Stimulated activated CD4-positive, alpha-beta T cell treated with anti-CD3 and anti-CD28 coated beads, Interleukin-15, amount 100 ng/mL, for 24 hours (primary cell): ENCODE measurements at places on chromosomes 11 and 22.

GRCh38 chr22:36422287-36423014 is 34.7 kb upstream of the MYH9 start:
- no peak for DNase-seq

DNA sequence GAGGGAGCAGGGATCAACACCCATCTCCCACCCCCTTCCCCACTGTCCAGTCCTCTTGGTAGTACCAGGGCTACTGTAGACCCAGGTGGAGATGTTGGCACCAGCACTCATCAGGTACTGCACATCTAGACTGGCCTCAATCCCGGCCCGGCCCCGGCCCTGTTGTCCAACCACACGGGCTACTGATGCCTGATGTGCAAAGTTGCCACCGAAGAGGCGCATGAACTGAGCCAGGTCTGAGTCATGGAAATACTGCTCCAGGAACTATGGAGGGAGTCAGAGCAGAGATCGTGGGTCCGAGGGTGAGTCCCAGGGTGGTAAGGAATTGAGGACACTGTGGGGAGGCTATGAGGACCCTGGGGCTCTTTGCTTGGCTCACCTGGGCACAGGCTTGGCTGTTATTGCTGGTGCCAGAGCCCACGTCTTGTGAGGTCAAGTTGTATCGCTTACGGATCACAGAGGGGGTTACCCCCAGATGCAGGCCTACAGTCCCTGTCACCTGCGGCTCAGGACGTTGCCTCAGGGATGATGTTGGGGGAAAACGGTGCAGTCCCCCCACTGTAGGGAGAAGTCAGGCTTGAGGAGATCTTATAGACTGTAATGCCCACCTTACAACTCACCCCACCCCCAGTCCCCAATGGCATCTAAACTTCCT is 2.5 kb downstream of the TPP1 start:
- DNase-seq, result no peak

DNA sequence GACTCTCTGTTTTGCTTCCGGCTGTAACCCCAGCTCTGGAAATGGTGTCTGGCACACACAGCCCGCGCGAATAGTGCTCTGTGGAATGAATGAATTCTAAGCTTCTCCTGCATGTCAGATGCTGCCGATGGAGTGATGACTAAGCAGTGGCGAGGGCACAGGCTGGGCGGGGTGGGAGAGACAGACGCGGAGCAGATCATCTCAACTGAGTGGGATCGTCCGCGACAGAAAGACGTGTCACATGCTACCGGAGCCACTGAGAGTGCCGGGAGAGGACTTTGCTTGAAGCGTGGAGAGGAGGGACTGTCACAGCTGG is 334.5 kb downstream of the CTTN start:
- no peak for DNase-seq

DNA sequence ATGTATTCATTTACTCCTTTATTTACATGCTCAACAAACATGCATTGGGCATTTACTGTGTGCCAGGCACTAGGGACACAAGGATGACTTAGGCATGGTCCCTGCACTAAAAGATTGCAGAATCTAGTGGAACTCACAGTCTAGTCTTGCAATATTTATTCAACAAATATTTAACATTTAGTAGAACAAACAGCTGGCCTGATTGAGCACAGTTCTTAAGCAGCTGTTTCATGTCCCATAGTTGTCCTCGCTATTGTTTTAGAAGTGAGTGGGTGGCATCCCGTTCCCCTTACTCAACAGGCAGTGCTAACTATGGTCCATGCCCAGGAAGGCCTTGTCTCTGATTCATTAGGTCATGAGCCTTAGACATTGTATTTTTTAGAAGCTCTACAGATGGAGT is 459.9 kb upstream of the CADM1 start:
- DNase-seq, result no peak
